AG08396 (cell line): ENCODE measurements at places on chromosomes 3 and 15.
A peak's percentile ranks its signal among the peaks of the same experiment; 100 is the strongest.

- no peak for DNase-seq
Observed at GRCh38 chr3:17515445-17516234, 226.8 kb downstream of the TBC1D5 start.

- DNase-seq, result no peak
Observed at GRCh38 chr3:174331095-174331800, 527.9 kb upstream of the NAALADL2 start.

- DNase-seq, result peak; percentile 14
Observed at GRCh38 chr3:97793420-97794019, 28.3 kb upstream of the CRYBG3 start.

DNA sequence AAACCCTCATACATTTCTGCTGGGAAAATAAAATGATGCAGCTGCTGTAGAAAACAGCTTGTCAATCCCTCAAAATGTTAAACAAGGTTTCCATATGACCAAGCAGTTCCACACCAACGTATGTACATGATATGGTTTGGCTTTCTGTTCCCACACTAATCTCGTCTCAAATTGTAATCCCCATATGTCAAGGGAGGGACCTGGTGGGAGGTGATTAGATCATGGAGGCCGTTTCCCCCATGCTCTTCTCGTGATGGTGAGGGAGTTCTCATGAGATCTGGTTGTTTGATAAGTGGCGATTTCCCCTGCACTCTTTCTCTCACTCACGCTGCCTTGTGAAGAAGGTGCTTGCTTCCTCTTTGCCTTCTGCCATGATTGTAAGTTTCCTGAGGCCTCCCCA is 100.6 kb upstream of the SLC24A5 start:
- DNase-seq, result no peak

GRCh38 chr3:19216669-19217337 is 68.5 kb downstream of the KCNH8 start:
- no peak for DNase-seq
